Left cardiac atrium (tissue), 4 donors: ENCODE measurements at places on chromosomes 3 and 15. TPM values are rescaled to one million over a fixed set of nuclear protein-coding genes. Genes with fewer than 3 reads are reported as not detected.

The NANOGP8 gene
- not detected for total RNA-seq

The NDN gene
- total RNA-seq = 38.9 TPM

The ANP32A gene
- 118 TPM for total RNA-seq

The PLA2G4D gene
- not detected for total RNA-seq

The APBA2 gene
- total RNA-seq = 0.85 TPM

The ECE2 gene
- total RNA-seq = 1.1 TPM

The FES gene
- 29.2 TPM for total RNA-seq

The ITIH1 gene
- total RNA-seq = not detected

The ZNF385D gene
- 7.6 TPM for total RNA-seq

The NOX5 gene
- total RNA-seq = 0.18 TPM

The HYAL3 gene
- total RNA-seq = 1.8 TPM

The HYKK gene
- 7.1 TPM for total RNA-seq

The SHC4 gene
- total RNA-seq = 1.8 TPM

The GRAMD2A gene
- not detected for total RNA-seq

The UBA5 gene
- total RNA-seq = 41.2 TPM

The CFAP92 gene
- total RNA-seq = 0.73 TPM

The SLC12A8 gene
- total RNA-seq = 0.92 TPM

The DNAH12 gene
- 0.03 TPM for total RNA-seq

The CADPS gene
- total RNA-seq = 30.7 TPM

The PLCH1 gene
- 1.3 TPM for total RNA-seq

The HRG gene
- 0.16 TPM for total RNA-seq

The PGBD4 gene
- 2.2 TPM for total RNA-seq

The GOLGA8T gene
- 1.1 TPM for total RNA-seq

The FAN1 gene
- total RNA-seq = 19.9 TPM
